Upper lobe of right lung (tissue), 1 donor: ENCODE measurements at places on chromosomes 2 and 18.

- no peak for DNase-seq
Measured at GRCh38 chr2:207845202-207845864, 75.6 kb upstream of the FZD5 start.

GRCh38 chr18:52287151-52287550, 52.8 kb upstream of the DCC start:
- DNase-seq = no peak

- no peak for DNase-seq
Measured at GRCh38 chr2:36497570-36498163, 100.3 kb downstream of the FEZ2 start.

DNA sequence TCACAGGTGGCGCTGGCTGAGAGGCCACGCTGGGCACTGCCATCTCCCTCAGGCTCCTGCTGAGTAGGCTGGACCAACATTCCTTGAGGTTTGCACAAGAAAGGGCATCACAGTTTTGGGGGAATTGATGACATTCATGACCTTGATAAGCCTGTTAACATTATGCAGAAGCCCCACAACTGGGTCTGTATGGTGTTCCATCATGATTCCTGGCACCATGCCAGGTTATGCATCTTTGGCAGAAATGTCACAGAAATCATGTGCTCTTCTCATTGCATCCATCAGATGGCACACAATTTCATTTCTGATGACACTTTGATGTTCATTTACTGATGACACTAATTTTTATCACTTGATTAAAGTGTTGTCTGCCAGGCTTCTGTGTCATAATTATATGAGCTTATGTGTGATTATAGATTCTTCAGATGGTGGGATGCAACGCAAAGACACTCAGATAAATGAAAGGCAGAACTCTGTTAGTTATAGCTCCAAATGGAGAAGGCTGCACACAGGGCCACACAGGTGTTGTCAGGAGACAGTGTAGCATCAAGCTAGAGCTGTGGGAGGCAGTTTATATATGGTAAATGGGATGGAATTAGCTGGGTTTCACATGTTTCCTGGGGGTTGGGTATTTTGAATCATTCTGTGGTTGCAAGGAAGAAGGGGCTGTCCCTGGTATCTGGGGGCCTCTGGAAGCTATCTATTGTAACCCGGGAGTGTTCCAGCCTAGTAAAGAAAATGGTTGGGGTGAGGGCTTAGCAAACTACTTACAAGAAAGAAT, 191.3 kb downstream of the SLC39A10 start:
- no peak for DNase-seq

DNA sequence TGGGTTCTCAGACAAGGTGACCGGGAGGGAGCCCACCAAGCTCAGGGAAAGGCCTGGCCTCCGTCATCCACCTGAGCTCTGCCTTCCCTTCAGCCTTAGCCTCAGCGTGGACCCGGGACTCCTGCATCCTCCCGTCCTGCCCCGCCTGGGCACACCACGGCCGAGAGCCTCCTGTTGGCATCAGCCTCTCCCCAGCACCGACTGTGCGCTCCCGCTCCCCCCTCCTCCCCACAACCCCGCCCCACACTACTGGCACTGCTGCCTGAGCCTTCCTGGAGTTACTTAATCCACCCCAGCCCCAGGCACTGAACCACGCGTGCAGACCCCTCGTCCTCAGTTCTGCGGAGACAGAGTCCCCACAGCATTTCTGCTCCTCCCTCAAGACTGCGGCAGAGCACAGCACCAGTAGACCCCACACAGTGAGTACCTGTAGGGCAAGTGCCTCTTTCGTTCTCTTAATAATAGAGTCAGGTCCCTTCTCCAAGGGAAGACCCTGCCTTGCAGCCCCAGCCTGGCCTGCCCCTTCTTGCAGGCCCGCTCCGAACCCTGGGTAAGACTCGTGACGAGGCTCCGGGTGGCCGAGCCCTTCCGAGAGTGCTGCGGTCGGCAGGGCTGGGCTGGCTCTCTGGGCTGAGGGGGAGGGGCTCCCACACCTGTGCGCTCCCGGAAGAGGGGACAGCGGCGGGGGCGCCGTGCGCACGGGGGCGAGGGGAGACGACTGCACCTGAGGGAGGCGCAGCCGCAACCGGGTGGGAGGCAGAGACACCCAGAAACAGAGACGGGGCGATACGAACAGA, at the start of gene AMER3:
AMER3 (plus strand) TSS at position 285 of the 797 bp plus-strand sequence. CDS start 6,533 bp downstream, outside the sequence.
- no peak for DNase-seq

GRCh38 chr2:80525152-80525551, 220.6 kb upstream of the LRRTM1 start:
- no peak for DNase-seq

GRCh38 chr2:179443180-179443579, 178.5 kb upstream of the SESTD1 start:
- no peak for DNase-seq

- DNase-seq = no peak
Measured at GRCh38 chr2:236334122-236334876, 70.1 kb upstream of the ASB18 start.

GRCh38 chr18:23977719-23978483, 36.7 kb upstream of the TTC39C start:
- no peak for DNase-seq

GRCh38 chr2:200297989-200298388, 8.5 kb upstream of the SPATS2L start:
- DNase-seq = no peak

DNA sequence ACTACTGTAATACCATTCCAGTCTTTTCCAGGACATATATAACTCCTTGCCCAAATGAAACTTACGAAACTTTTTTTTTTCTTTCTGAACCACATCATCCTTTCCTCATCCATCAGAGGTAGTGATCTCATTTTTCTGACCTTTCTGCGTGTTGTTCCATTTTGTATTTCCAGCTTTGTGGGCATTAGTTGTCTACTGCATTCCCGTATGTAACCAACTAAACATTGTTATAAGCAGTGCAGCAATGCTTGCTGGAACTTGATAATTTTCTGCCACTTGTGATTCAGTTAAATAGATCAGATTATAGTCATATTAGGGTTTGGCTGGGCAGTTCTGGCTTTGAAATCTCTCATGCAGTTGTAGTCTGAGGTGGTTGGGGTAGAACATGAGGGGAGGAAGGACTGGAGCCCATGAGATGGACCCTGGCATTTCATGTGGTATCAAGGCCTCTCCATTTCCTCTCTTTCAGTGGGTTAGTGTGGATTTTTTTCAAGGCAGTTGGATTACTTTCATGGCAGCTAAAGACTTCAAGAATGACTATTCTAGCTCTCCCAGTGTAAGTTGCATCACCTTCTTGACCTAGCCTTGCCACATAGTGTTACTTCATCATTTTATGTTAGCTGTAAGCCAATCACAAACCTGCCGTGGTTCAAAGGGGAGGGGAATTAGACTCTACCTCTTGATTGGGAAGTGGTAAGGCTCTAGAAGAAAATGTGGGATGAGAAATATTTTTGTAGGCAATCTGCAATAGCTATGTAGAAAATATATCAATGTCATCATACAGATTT, 80.5 kb downstream of the EHBP1 start:
- DNase-seq = no peak

GRCh38 chr2:15677141-15677843, 85.6 kb downstream of the DDX1 start:
- DNase-seq = no peak

DNA sequence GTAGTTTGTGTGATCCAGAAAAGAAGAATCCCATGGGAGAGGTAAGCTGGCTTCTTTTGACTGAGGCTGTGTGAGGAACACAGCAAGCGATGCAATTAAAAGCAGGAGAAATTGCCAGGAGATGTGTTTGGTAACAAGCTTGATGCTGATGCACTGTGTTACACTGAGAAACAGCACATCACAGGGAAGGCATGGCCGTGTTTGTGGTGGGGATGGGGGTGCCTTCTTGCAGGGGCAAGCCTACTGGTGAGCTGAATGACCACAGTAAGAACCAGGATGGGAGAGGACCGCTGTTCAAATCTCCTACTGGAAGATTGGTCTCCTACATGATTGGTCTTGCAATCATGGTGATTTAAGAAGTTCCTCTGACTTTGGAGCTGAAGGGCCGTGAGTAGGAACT, 477.7 kb upstream of the HS6ST1 start:
- DNase-seq = no peak

DNA sequence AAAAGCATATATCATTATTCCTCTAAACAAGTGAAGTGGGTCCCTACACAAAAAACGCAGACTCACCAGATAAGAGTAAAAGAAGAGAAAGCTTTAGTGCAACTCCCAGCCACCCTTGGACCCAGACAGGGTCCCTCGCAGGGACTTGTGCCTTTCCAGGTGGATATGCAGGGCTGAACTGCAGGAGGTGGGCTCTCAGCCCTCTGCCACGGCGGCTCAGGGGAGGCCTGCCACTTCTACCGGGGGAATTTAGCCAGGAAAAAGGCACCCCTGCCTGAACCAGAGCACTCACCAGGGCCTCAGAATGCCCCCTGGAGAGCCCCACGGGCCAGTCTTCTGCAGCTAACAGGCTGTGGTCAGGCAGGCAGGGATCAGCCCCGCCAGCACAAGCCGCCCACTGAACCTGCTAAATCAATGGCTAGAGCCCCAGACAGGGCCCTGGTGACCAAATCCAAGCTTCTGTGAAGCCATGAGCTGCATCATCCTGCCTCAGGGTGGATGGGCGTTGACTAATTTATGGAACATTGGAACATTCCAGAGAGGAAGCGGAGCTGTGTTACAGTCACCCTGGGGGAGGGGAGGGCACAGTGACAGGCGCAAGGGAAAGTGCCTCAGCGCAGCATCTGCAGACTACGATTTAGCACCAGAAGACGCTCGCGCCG, 209.3 kb downstream of the EIPR1 start:
- DNase-seq = peak; percentile 42

DNA sequence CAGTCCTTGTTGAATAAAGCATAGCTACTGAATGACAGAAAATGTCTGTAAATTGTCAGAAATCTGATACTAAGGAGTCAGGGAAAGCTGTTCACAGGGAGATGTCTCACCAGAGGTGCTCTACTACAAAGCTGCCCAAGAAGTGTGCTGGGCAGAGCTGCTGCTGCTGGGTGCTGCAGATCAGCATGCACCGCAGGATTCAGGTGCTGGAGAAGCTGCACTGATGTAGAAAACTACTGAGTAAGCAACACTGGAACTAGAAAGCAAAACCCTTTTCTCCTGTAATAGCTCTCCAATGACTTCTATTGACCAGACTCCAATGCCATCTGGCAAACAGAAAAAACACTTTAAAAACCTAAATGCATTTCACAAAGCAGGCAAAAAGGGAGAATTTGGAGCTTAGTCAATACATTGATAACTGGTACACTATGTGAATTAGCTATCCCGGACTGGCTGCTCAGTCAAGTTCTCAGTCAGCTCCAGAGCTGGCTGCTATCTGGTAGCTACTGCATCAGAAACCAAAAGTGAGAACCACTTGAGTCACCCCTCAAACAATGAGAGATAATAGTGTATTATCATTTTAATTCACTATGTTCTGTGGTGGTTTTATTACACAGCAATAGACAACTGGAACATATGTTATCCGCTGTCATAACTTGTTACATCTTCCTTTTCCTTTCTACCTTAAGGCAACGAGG, 493.1 kb downstream of the CPS1 start:
- DNase-seq = no peak

DNA sequence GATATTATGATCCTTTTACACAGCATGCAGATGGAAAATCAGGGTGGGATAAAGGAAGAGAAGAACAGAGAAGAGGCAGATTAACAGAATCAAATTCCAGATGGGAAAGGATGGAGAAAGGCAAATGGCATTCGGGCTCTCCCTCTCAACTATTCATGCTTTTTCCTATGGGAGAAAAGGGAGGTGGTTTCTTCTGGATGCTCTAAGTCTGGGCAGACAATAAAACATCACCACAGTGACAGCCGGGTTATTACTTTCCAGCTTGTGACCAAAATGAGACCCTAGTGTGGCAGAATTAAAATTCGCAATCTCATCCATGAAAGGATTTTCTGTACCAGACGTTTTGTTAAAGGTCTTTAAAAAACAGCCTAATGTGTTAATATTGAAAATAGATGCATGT, 440.7 kb downstream of the RND3 start:
- no peak for DNase-seq

- DNase-seq = peak; percentile 57
Measured at GRCh38 chr2:192828947-192829346, 634.2 kb upstream of the TMEFF2 start.

DNA sequence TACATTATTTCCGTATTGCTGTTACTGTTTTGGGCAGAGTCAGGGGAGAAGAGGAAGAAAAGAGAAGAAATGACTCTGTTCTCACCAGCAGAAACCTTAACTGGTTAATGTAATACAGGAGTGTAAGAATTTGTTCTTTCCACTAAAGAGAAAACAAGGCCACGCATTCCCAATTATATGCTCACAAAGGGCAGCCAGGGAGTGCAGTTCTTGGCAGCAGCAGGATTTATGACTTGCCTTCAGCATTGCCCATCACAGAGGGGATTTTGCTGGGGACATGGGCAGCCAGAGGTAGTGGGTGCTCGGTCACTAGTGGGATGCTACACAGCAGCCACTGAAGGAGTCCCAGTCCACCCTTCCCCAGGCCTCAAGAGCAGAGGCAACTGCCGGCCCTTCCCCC, 18.4 kb downstream of the MREG start:
- no peak for DNase-seq

DNA sequence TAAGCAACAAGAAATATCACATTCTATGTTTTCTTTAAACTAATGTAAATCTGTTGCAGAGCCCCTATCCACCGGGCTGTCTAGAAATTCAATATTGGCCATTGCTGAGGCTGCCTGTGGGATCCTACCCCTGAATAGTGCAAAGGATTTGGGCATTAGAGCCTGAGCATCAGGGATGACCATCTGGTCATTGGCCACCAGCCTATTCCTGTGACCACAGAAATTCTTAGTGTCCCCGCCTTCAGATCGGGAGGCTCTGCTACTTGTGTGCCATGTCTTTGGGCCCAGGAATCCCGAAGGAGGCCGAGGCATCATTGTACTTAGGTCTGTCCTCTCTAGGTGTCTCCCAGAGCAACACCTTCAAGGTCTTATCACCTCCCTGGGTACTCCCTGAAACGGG, 73.8 kb downstream of the HRH4 start:
- no peak for DNase-seq

- DNase-seq = peak; percentile 21
Measured at GRCh38 chr2:233835230-233836186, 18.8 kb downstream of the HJURP start.

- no peak for DNase-seq
Measured at GRCh38 chr2:226077841-226078240, 678.3 kb downstream of the NYAP2 start.

GRCh38 chr2:150883613-150883895, 378.1 kb downstream of the RBM43 start:
- no peak for DNase-seq

GRCh38 chr2:217563565-217563964, 439.2 kb downstream of the TNS1 start:
- no peak for DNase-seq

DNA sequence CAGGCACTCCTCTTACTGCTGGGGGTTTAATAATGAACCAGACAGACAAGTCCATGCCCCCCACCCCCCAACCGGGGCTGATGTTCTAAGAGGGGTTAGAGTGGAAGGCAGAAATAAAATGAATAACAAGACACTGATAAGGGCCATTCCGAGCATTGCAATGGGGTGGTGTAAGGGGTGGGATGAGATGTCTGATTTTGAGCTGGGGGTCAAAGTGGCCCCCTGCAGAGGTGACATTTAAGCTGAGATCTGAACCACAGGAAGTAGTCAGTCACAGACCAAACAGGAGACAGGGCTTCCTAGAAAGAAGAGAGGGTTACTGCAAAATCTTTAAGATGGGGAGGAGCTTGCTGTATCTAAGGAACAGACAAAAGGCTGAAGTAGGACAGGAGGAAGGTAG, 180.6 kb upstream of the SH3BP4 start:
- no peak for DNase-seq

GRCh38 chr2:45337481-45337880, 273.6 kb downstream of the SRBD1 start:
- no peak for DNase-seq

GRCh38 chr18:6203791-6204190, 210.9 kb downstream of the L3MBTL4 start:
- no peak for DNase-seq
